ENCODE measurements at places on chromosomes 12 and 14.

- DNase-seq: no peak
Observed at GRCh38 chr12:20547816-20548575, 147.1 kb upstream of the SLCO1C1 start.

- no peak for DNase-seq
Observed at GRCh38 chr14:66782853-66783252, 274.9 kb downstream of the GPHN start.

GRCh38 chr14:23024612-23025075 lies 10.1 kb downstream of the PSMB5 start:
- DNase-seq: no peak

GRCh38 chr12:112413855-112414625 lies 4.6 kb upstream of the RPL6 start:
- no peak for DNase-seq

DNA sequence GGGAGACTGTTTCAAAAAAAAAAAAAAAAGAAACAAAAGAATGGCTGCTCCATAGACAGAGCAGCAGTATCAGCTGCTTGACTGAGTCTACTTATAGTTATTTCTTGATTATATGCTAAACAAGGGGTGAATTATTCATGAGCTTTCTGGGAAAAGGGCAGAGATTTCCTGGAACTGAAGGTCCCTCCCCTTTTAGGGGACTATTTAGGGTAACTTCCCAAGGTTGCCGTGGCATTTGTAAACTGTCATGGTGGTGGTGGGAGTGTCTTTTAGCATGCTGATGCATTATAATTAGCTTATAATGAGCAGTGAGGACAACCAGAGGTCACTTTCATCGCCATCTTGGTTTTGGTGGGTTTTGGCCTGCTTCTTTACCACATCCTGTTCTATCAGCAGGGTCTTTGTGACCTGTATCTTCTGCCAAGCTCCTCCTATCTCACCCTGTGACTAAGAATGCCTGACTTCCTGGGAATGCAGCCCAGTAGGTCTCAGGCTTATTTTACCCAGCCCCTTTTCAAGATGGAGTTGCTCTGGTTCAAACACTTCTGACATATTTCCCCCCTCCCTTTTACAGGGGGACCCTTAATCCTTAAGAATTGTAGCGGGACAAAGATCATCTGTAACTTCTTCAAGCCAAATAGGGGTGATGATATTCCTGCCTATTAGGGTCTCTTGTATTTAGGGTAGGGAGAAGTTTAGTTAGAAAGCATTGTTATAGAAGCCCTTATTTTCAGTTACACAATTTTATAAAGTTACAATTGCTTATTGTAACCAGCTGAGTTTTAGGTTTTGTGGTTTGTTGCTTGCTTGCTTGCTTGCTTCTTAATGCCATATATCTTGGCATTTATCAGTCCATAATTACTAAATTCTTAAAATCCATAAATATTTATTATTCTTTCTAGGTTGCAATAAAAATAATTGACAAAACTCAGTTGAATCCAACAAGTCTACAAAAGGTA lies 42.5 kb downstream of the MARK3 start:
- DNase-seq: no peak

DNA sequence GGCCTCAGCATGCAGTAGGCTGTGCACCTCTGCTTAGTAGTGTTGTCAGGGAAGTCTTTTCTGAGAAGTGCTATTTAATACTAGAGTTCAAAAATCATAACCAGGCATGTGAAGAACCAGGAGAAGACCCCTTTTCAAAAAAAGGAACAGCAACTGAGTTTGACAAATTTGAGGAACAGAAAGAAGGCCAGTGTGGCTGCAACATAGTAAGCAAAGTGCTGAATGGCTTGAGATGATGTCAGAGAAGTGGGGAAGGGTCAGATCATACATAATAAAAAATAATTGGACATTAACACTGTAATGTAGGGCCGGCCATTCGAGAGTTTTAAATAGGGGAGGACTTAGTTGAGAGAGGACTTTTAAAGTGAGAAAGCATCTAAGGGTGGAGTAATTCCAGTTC lies 11.1 kb upstream of the CNTN1 start:
- DNase-seq: no peak

GRCh38 chr12:56146492-56147460 lies 5.6 kb upstream of the MYL6B start:
- no peak for DNase-seq

DNA sequence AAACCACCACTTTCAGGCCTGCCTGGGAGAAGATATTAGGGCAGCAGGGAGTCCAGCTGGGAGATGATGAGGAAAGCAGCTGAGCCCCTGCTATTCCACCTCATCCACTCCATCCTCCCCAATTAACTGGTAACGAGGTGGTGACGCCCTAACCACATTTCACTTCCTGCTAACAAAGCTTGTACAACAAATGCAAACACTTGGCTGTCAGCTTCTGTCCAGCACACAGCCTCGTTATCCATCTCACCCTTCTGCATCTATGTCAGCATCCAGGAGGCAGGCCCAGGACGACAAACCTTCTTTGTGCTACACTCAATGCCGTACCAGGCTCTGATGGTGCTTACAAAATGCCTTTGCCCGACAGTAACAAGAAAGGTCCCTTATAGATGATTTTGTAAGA lies 225.4 kb downstream of the APAF1 start:
- DNase-seq: no peak
